Fibroblast of skin of right biceps (primary cell): ENCODE measurements at places on chromosomes 11 and 22.

- DNase-seq: no peak
Observed at GRCh38 chr11:45272701-45273100, 13.4 kb downstream of the SYT13 start.

GRCh38 chr11:16117989-16118756, 238.2 kb downstream of the SOX6 start:
- no peak for DNase-seq

DNA sequence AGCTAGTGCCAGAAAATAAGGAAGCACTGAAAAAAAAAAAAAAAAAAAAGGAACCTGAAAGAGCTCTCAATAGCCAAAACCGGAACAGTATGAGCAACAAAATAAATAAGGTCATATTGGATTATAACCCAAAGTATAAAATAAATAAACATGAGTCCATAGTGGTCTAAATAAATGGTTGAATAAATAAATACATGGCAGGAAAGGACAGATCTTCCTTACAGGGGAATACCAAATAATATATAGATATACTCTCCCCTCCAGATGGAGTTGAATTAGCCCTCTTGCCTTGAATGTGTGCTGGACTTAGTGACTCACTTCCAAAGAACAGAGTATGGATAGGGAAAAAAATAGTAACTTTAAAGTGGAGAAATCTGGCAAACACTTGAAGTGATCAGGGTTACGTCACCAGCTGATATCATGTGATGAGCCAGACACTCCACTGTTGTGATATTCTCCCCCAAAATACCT, 14.3 kb upstream of the ARRB1 start:
- DNase-seq: peak; percentile 55

- no peak for DNase-seq
Observed at GRCh38 chr11:44690651-44691050, 36.1 kb upstream of the TSPAN18 start.

- DNase-seq: no peak
Observed at GRCh38 chr11:29957431-29957830, 59.4 kb downstream of the KCNA4 start.

- DNase-seq: no peak
Observed at GRCh38 chr11:10608584-10608983, 40.1 kb upstream of the LYVE1 start.

- DNase-seq: no peak
Observed at GRCh38 chr11:130315354-130315970, 745 bp upstream of the ZBTB44 start.

DNA sequence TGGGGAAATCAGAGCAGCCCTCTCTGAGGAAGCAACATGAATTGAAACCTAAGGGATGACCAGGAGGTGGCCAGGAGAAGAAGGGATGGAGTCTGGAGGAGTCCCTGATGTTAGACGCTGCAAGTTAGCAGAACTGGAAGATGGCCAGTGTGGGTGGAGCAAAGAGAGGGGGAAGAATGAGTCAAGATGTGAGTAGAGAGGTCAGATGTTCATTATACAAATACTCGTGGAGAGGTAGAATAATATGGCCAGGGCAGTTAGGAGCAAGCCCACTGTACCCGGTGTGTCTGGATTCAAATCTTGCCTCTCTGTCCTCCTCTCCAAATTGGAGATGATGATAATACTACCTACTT, 242.0 kb downstream of the TENM4 start:
- peak; percentile 47 for DNase-seq

DNA sequence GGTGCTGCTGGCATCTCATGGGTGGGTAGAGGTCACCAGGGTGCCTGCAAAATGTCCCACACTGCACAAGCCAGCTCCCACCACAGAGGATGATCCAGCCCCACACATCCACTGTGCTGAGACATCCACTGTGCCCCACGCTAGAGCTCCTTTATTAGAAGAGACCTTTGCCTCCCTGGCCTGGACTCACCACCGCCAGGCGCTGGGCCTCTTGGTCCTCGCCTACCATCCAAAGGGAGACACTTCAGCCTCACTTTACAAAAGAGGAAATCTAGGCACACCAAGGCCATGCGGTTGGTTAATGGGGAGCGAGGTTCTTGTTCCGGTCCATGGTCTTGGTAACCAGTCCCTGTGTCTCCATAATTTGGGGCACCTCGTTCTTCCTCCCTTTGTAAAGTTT, 3.4 kb upstream of the ANO1 start:
- no peak for DNase-seq

DNA sequence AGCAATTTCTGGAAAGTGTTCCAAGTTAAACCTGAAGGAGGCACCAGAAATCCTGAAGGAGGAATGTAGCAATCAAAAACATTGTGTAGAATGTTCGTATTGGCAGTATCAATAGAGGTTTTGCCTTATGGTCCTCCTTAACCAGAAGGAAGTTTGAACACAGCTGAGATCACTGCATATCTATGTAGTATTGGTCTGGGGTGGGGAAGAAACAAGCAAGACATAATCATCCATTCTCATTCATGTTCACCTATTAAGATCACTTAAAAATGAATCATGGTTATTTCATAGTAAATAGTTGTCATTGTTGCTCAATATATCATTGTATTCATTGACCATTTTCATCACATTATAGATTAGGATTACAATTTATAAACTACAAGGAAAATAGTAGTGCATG, 160.5 kb downstream of the DDX10 start:
- peak; percentile 27 for DNase-seq

DNA sequence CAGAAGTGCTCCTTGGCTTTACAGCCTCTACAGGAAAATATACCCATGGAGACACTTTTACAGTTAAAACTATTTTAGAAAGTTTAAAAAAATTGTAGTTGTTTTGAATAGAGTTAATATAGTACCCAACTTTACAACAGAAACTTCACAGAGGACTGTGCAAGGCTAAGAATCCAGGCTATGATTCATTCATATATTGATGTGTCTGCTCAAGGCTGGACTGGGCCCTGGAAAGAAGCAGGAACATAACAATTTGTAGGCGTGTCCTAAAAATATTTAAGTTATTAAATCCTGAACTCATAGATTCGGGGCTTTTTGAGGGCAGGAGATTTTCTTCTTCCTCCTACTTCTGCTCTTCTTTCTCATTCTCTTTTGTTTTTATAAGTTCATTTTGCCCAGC, 291.5 kb upstream of the CCDC179 start:
- no peak for DNase-seq

DNA sequence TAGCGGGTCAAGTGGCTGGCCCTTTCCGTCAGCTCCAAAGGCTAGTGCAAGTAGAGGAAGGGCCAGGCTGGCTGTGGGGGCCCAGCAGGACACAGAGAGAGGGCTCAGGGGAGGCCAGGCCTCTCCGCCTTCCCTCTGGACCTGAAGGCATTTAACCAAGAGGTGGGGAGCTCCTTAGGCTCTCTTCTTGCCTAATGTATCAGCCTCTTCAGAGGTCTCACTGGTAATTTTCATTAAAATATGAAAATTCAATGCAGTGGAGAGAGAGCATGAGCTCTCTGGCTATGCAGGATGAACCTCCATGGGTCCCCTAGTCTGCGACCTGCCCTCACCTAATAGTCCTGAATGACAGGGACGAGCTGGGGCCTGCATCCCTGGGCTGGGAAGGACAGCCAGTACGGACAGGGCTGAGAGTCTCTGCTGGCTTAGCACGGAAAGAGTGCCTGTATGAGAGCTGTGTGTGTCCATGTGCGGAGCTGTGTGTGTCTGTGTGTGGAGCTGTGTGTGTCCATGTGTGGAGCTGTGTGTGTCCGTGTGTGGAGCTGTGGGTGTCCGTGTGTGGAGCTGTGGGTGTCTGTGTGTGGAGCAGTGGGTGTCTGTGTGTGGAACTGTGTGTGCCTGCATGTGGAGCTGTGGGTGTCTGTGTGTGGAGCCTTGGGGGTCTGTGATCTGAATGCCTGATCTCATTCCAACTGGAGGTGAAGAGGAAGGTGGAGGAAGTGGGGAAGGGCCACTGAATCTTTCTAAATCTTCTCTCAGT, 2.4 kb downstream of the ALX4 start:
- DNase-seq: no peak

- DNase-seq: no peak
Observed at GRCh38 chr11:70532066-70532440, 133.7 kb downstream of the CTTN start.
